ENCODE measurements at places on chromosomes 13 and 19. TPM values are rescaled to one million over a fixed set of nuclear protein-coding genes. Genes with fewer than 3 reads are reported as not detected.

DNA sequence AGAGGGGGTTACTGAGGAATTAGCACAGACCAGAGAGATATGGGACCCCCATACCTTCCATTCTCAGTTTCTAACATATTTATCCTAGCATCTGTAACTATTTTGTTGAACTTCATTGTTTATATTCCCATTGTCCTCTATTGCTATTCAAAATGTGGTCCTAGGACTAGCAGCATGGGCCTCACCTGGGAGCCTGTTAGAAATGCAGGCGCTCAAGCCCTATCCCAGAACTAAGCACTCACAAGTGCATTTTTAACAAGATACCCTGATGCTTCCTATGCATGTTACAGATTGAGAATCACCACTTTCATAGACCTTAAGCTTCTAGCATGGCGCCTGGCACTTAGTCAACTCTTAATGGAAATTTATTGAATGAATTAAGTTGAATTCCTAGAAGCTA is 58.3 kb upstream of the TDRD3 start:
- no peak for DNase-seq

The TMEM91 gene
- 6.1 TPM for total RNA-seq

DNA sequence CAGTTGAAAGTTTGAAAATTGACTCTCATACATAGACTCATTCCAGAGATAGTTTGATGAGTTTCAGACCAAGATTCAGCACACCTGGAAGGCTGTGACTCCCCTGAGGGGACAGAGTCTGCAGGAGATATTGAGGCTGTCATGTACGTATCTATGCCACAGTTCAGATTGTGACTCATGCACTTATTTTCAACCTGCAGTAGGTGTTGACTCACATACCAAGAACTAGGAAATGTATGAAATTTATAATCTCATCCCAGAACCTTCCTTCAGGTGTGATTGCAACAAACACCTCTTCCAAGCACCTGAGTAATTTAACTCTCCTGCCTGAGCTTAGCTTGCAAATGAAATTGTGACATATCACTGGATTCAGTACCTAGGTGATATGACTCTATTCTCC is 64.4 kb upstream of the ZNF43 start:
- DNase-seq = no peak

The APOE gene
- total RNA-seq = 3.3 TPM

GRCh38 chr13:23384111-23384510 is 49.4 kb downstream of the SACS start:
- no peak for DNase-seq

GRCh38 chr13:57624565-57625435 is 6.7 kb upstream of the PCDH17 start:
- peak; percentile 82 for DNase-seq

DNA sequence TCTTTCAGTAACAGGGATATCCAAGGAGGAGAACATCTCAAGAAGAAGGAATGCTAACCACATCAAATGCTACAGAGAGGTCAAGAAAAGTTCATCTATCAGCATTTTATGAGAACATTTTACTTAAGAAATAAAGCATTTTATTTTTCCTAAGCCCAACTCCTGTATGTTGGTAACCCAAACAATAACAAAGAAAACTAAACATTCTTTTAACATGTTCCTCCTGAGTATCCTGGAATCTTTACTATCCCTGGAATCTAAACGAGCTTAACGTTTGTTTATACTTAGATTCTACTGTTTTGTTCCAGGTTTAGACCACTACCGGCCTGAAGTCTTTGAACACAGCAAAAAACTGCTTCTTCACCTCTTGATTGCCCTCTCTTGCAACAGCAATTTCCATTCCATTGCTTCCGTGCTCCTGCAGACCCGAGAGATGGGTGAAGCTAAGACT is 89.7 kb downstream of the ZAR1L start:
- no peak for DNase-seq

The RBM42 gene
- 87.7 TPM for total RNA-seq

DNA sequence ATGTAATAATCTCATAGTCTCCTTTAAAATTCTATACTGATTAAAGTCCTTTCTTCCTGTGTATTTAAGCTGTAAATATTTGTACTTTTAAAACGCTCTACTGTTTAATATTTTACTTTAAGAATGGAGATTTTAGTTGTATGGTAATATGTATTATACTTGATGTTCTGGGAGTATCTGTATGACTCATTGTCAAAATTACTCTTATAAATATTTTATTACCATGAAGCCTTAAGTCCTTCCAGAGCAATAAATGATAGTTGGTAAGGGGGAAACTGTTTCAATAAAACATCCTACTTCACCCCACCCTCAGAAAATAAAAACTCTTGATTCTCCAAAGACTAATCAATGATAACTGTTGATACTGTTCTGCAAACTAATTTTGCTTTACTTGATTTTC is 6.4 kb downstream of the PCDH9 start:
- no peak for DNase-seq

DNA sequence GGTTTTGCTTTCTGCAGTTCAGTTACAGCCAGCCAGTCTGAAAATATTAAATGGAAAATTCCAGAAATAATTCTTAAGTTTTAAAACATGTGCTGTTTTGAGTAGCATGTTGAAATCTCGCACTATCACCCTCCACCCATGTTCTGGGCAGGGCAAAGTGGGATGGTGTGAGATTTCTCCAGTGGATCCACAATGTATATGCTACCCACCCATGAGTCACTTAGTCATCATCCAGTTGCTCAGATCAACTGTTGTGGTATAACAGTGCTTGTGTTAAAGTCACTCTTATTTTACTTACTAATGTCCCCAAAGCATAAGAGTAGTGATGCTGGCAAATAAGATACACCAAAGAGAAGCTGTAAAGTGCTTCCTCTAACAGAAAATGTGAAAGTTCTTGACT is 56.4 kb downstream of the CYSLTR2 start:
- no peak for DNase-seq

The TEX26 gene
- not detected for total RNA-seq

The ZNF835 gene
- not detected for total RNA-seq

- no peak for DNase-seq
Measured at GRCh38 chr13:40756042-40756441, 14.9 kb downstream of the MRPS31 start.

- DNase-seq = peak; percentile 13
Measured at GRCh38 chr13:25406377-25406776, 34.6 kb downstream of the ATP8A2 start.

The RNF17 gene
- total RNA-seq = not detected

DNA sequence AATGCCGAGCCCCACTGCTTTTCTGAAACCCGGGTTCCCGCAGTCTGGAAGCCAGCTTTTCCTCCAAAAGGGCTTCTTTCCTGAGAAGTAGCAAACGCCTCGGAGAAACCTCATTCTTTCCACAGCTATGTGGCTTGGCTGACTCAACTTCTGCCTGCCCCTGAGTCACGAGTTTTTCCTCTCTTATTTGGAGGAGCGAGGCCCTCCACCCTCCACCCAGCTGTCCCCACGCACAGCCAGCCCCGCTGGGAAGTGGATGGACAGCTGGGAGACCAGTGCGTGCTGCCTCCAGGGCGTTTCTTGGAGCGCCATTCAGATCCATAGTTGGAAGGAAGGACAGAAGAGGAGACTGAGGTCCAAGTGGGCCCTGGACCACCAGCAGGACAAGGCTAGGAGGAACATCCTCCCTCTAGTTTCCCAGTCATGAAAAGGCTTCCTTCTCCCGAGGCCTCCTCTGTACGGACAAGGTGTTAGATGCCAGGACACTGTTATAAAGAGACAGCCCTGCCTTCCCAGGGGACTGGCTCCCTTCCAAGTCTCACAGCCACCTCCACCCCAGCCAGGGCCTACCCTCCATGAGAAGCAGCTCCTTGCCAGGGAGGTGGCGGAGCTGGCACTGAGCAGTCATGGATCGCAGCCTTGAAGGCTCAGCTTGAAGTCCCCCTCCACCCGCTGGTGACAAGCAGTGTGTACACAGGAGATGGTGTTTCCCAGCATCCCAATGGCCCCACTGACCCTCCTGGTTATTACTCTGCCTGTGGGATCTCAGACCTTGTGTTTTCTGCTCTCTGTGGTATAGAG is 2.5 kb upstream of the PLEKHF1 start:
- DNase-seq = peak; percentile 67

DNA sequence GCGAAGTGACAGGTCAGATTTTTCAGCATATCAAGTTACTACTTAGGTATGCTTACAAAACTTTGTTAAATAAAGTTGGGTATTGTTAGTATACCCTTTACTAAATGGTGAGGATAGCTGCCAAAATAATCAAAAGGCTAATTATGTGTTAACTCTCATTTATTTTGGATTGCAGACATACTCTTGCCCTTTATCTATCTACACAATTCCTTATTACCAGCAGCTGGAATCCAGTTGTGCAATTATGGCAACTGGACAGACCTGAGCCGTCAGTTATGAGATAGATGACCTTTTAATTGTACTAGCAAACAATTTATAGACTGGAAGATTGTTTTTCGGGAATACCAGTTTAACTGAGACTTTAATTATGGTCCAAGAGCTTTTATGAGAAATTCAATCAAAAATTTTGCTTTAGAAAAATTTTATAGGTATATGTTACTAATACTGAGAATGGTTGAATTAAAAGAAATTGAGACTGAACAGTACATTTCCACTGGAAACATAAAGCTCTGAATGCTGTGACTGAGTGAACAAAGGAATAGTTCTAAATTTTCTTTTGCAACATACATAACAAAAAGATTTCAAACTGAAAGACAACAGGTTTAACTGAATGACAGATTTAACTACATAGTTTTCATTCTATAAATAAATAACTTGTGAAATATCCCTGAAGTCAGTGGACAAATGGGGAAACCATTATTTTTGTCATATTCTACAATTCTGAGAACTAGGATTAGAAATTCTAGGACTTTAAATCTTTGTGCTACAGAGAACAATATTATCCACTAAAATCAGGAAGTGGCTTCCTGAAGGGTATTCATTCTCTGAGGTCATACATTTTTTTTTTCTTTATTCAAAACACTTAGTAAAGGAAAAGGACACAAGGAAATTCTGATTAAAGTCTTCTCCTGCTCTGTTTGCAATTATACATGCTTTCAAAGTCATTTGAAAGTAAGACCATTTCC is 97.4 kb downstream of the ZC3H13 start:
- no peak for DNase-seq

The S1PR4 gene
- total RNA-seq = 0.39 TPM

GRCh38 chr19:38657633-38658222 is 10.3 kb downstream of the ACTN4 start:
- peak; percentile 84 for DNase-seq

The LENG9 gene
- 6.9 TPM for total RNA-seq

DNA sequence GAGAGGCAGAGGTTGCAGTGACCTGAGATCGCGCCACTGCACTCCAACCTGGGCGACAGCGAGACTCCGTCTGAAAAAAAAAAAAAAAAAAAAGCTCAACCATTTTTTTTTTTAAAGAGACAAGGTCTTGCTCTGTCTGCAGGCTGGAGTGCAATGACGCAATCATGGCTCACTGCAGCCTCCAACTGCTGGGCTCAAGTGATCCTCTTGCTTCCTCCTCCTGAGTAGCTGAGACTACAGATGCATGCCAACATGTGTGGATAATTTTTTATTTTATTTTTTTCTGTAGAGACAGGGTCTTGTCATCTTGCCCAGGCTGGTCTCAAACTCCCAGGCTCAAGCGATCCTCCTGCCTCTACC is 10.3 kb downstream of the EHD2 start:
- peak; percentile 84 for DNase-seq

- DNase-seq = no peak
Measured at GRCh38 chr19:30328096-30328495, 44.1 kb upstream of the ZNF536 start.

GRCh38 chr13:95763601-95764000 is 86.7 kb downstream of the DNAJC3 start:
- DNase-seq = no peak

GRCh38 chr13:111855786-111856185 is 211.2 kb upstream of the SOX1 start:
- DNase-seq = no peak

The CCDC70 gene
- total RNA-seq = not detected

DNA sequence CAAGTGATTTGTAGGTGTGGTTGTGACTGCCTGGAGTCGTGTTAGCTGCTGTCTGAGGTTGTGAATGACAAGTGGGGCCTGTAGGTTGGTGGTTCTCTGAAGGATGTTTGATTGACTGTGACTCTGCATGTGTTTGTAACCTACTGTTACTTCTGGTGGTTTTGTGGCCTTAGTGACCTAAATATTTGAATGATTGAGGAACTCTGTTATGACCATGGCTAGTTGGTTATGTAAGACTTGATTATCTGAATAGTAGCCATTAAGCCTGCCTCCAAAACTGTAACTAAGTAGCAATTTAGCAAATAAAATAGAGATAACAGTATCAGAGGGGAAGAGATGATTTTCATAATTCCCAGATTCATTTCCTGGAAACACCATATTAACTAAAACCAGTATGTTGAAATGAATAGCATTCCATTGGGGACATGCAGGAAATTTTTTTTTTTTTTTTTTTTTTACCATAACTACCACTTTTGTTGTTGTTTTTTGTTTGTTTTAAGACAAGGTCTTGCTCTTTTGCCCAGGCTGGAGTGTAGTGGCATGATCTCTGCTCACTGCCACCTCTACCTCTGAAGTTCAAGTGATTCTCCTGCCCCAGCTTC is 865 bp downstream of the ZNF382 start:
- no peak for DNase-seq

The ZNF709 gene
- 0.52 TPM for total RNA-seq

DNA sequence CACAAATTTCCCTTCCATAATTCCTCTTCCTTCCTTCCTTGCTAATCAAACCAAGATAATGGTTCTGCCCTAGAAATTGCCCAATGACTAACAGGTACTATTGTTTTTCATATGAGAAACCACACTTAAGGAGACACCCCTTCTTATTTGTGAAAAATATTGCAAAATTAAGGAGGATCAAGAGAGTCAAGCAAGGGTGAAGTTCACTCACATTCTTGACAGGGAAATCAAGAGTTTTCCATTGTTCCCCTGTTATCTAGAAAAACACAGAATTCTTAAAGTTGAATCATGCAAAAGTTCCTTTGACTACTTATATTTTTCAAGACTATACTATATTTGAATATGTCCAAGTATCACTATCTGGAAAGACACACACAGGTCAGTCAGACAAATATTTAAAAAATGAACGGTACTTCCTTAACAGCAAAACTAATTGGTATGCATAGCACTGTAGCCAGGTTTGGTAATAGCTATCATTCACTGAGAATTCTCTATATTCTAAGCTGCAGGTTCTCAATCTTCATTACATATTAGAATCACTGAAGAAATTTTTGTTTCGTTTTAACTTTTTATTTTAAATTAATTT is 897.2 kb downstream of the DIAPH3 start:
- DNase-seq = no peak

DNA sequence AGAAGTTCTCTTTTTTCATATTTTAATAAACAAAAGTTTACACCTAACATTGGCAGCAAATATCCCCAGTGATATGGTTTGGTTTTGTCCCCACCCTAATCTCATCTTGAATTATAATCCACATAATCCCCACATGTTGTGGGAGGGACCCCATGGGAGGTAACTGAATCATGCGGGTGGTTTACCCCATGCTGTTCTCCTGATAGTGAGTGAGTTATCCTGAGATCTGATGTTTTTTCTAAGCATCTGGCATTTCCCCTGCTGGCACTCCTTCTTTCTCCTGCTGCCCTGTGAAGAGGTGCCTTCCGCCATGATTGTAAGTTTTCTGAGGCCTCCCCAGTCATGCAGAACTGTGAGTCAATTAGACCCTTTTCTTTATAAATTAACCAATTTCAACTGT is 214.7 kb downstream of the SLITRK1 start:
- DNase-seq = no peak

The BRME1 gene
- total RNA-seq = 0.75 TPM

The KIR3DL2 gene
- total RNA-seq = not detected

GRCh38 chr13:109196948-109197347 is 567.5 kb downstream of the MYO16 start:
- DNase-seq = no peak

The MUC16 gene
- total RNA-seq = 0.05 TPM
